Activated naive CD8-positive, alpha-beta T cell treated with anti-CD3 and anti-CD28 coated beads, Interleukin-2, amount 10 ng/mL, durations not matched to agents 7 days and 5 days (primary cell): ENCODE measurements at places on chromosomes 16 and 17. TPM values are rescaled to one million over a fixed set of nuclear protein-coding genes. Genes with fewer than 3 reads are reported as not detected.

Gene GRIN2C
- total RNA-seq = not detected

- no peak overlapping the region for H3K4me3 ChIP-seq
- DNase-seq = no peak
- H3K36me3 ChIP-seq = peaks cover 5% of the 10 kb centered on the region
- H3K27me3 ChIP-seq = no peaks in the 10 kb centered on the region
- H3K4me1 ChIP-seq = peaks cover 53% of the 10 kb centered on the region
- no peak overlapping the region for H3K27ac ChIP-seq
Observed at GRCh38 chr17:73588301-73588846, 55.9 kb downstream of the SDK2 start.

- H3K27me3 ChIP-seq = no peaks in the 10 kb centered on the region
- H3K4me3 ChIP-seq = no peak overlapping the region
- no peak overlapping the region for H3K27ac ChIP-seq
- peaks cover 24% of the 10 kb centered on the region for H3K4me1 ChIP-seq
- peaks cover 18% of the 10 kb centered on the region for H3K36me3 ChIP-seq
Observed at GRCh38 chr17:66549311-66549704, 246.9 kb downstream of the PRKCA start.

Gene OTOP3
- not detected for total RNA-seq

- peaks cover 2% of the 10 kb centered on the region for H3K4me1 ChIP-seq
- H3K36me3 ChIP-seq = no peaks in the 10 kb centered on the region
- no peak overlapping the region for H3K27ac ChIP-seq
- no peak overlapping the region for H3K4me3 ChIP-seq
- no peak for DNase-seq
Observed at GRCh38 chr16:66258916-66259845, 107.3 kb upstream of the CDH5 start.

- no peak overlapping the region for H3K4me3 ChIP-seq
- H3K4me1 ChIP-seq = peaks cover 6% of the 10 kb centered on the region
- H3K27ac ChIP-seq = no peak overlapping the region
- no peaks in the 10 kb centered on the region for H3K36me3 ChIP-seq
- peaks cover 37% of the 10 kb centered on the region for H3K27me3 ChIP-seq
- DNase-seq = no peak
Observed at GRCh38 chr17:10200645-10201044, 2.2 kb upstream of the GAS7 start.

Gene ACBD4
- total RNA-seq = 25.0 TPM

Gene PLD6
- 6.3 TPM for total RNA-seq

Gene EVI2A
- total RNA-seq = 78.3 TPM

- no peak overlapping the region for H3K27ac ChIP-seq
- H3K4me3 ChIP-seq = no peak overlapping the region
- H3K27me3 ChIP-seq = no peaks in the 10 kb centered on the region
- peaks cover 14% of the 10 kb centered on the region for H3K36me3 ChIP-seq
Observed at GRCh38 chr16:67137605-67138004, 13.2 kb downstream of the B3GNT9 start.
